ENCODE measurements at places on chromosomes 6 and 20.
A peak's percentile ranks its signal among the peaks of the same experiment; 100 is the strongest.

DNA sequence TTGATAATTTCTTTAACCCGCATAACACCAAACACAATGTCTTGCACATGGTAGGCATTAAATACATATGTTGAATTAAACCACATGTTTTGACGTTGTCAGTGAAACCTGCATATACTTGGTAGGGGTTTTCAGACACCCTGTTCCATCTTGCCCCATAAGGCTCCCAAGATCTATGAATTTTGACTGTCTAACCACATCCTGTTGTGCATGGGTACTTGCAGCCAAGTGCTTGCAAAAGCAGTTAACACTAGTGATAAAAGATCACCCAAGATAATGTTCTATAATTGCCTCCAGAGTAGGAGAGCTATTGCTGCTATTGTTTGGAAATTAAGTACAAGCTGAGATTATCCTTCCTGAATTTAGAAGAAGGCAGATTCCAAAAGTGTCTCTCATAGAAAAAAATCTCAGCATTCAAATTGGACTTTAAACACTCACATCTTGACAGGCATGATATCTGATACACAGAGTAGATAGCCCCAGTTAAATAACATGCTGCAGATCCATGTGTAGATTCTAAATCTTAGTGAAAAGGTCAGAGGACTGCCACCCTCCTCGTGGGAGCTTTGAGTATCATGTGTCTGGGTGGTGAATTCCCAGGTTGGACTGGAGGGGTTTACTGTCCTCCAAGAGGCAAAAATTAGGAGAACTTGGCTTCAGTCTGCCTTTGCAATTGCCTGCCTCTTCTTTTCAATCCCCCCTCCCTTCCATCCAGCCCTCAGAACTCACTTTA is 25.8 kb upstream of the CCN6 start:
- no peak for DNase-seq

- DNase-seq: no peak
Measured at GRCh38 chr6:37017606-37018197, 12.2 kb downstream of the FGD2 start.

DNA sequence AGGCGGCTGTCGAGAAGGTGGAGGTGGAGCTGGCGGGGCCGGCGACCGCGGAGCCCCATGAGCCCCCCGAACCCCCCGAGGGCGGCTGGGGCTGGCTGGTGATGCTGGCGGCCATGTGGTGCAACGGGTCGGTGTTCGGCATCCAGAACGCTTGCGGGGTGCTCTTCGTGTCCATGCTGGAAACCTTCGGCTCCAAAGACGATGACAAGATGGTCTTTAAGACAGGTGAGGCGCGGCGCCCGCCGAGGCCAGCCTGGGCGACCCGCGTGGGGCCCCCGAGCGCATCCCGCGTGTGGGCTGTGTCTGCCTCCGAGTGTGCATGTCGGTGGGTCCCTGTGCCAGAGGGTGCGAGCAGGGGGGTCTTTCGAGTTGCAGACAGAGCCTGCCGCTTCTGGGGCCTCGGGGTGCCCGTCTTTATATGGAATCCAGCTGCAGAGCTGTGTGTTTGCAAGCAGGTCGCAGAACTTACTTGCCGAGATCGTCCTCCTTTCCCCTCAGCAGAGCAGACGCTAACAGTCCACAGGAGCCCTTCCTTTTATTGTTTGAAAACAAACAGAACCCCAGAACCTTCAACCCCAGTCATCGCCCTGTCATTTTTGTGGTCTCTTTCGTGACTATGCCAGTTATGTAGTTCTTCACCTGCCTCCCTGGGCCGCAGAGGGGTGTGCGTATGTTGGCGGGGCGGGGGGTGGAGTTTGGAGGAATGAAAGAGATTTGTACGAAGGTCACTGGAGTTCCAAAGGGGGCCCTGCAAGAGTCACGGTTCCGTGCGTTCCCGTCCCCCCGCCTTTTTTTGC is 766 bp downstream of the SLC16A10 start:
- DNase-seq: no peak

GRCh38 chr6:46325561-46326530 is 155.1 kb upstream of the ENPP5 start:
- peak; percentile 61 for DNase-seq

- no peak for DNase-seq
Measured at GRCh38 chr6:36780442-36781177, 58.6 kb downstream of the CPNE5 start.

GRCh38 chr6:99588618-99589289 is 17.9 kb upstream of the PRDM13 start:
- no peak for DNase-seq

DNA sequence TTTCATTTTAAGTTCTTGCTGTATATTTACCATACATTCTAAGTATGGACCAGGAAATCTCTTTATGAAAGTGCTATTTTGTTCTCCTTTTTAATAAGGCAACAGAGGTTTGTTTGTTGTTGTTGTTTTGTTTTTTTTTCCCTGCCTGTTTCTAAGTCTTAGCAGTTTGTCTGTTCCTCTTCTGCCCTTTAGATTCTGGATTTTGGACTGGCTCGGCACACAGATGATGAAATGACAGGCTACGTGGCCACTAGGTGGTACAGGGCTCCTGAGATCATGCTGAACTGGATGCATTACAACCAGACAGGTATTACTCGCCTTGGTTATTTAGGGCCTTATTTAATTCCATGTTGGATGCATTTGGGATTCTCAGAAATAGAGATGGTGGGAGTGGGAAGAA is 48.0 kb downstream of the MAPK14 start:
- DNase-seq: no peak

DNA sequence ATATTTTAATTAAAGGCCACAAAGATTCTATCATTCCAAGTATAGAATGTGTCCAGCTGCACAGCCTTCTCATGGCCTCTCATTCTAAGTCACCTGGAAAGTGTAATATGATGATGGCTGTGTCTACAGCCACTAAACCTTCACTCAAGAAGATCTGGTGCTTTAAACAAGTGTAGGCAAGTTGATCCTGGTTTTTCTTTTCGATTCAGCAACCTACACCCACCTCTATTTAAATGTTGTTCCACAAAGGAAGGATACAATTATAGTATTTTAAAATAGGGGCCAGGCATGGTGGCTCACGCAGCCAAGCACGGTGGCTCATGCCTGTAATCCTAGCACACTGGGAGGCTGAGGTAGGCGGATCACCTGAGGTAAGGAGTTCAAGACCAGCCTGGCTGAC is 25.5 kb upstream of the DST start:
- DNase-seq: no peak

GRCh38 chr20:32429745-32430360 is 71.7 kb downstream of the ASXL1 start:
- no peak for DNase-seq

DNA sequence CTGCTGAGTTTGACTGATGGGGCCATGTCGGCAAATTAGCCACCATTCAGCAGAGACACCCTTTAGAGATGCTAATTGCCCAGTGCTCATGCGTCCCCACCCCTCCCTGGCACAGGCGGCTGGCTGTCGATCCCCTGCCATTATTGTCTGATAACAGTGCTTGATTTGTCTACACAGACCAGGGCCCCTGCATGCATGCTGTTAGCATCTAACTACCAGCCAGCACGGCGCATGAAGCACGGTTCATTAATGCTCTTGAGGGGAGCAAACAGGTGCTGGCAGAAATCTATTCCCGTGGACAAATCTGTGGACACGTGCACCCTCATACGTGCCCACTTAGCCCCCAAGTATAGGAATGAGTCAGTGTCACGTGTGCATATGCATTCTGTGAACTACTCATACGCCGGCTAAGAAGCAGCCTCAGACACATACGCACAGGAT is 32.2 kb downstream of the KCNB1 start:
- DNase-seq: no peak

- DNase-seq: no peak
Measured at GRCh38 chr6:118017301-118017848, 110.3 kb downstream of the SLC35F1 start.

DNA sequence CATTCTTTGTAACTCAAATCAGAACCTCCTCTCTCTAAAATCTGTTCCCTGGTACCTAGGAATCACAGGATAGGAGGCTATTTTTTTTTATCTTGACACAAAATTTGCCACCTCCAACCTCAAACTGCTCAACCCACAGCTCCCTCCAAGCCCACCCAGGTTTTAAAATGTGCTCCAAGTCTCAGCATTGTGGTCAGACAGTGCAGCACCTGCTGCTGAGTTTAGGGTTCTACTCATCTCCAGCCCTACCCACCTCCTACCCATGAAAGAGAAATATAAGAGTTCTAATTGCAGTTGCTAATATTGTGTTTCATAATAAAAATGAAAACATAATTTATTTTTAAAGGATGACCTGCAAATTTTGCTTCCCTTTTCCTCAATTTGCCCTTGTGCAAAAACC is 496.5 kb downstream of the MAFB start:
- no peak for DNase-seq

DNA sequence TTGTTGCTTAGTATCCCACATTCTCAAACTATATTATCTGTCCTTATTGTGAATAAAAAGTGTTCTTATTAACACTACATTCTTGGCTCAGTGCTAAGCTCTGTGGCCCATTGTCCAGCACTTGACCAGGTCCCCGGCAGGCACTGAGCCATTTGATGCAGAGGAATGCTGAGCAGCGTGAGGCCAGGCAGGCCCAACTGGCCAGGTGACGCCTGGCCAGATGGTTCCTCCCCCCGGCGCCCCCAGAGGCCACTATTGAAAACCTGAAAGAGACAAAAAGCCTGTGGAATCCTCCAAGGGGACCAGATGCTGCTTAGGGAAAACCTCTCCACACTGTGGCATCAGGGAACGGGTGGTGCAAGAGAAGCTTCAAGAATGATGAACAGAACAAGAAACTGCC is 597.5 kb upstream of the JAG1 start:
- no peak for DNase-seq

DNA sequence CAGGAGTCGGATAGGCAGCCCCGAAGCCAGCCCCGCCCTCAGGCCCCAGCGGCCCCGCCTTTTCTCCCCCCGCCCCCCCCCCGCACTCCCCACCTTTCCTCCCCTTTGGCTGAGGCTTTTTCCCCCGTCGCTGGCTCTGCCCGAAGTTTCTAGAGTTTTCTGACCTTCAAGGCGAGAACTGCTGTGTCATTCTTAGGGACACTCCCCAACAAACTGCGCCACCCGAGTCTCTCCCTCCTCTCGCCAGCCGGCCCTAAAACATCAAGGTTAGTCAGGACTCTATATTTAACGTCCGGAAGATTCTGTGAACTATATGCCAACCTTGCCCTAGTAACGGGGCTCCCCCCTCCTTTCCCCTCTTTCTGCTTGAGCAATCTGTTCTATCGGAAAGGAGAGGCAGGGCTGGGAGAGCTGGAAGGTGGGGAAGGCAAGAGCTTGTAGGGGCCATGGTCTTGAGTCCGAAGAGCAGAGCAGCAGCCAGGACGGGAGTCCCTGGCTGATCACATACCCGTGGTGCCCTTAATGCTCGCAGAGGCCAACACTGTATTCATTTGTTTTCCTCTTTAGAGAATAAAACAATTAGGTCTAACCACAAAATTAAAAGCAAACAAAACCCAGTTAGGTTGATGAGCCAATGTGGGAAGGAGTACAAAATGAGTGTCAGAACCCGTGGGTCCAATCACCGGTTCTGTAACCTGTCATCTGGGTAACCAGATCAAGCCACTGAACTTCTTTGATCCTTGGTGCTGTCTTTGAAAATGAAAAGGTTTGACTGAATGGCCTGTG is 5.3 kb upstream of the HSPA1B start:
- DNase-seq: no peak

DNA sequence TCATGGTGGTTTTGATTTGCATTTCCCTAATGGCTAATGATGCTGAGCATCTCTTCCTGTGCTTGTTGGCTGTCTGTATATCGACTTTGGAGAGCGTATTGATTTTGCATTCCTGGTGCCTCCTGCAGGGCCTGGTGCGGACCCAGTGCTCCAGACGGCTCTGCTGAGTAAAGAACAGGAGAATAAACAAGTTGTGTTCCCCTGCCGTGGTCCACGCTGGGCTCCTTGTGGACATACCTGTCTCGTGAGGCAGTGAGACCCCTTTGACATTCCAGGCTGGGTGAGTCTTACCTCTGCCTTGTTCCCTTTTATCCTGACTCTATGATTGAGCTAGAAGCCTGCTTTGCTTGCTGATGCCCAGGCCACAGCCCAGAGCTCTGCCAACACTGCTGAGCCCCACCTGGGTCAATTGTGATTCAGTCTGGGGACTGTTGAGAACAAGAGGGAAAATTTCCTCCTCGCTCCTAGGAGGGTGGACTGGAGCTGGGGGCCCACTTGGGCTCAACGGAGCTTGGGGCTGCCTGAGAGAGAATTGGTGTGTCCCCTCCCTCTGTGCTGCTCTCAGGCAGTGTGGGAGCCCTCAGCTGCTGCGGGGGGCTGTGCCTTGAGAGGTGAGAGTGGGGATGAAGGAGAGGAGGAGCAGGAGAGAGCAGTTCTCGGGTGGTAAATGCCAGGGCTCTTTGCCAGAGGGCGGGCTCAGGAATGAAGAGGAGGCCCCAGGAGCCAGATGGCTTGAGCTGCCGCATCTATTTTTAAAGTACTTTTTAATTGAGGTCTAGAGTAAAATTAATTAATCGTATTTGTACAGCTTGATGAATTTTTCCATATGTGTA is 43.7 kb upstream of the PMEPA1 start:
- DNase-seq: no peak

DNA sequence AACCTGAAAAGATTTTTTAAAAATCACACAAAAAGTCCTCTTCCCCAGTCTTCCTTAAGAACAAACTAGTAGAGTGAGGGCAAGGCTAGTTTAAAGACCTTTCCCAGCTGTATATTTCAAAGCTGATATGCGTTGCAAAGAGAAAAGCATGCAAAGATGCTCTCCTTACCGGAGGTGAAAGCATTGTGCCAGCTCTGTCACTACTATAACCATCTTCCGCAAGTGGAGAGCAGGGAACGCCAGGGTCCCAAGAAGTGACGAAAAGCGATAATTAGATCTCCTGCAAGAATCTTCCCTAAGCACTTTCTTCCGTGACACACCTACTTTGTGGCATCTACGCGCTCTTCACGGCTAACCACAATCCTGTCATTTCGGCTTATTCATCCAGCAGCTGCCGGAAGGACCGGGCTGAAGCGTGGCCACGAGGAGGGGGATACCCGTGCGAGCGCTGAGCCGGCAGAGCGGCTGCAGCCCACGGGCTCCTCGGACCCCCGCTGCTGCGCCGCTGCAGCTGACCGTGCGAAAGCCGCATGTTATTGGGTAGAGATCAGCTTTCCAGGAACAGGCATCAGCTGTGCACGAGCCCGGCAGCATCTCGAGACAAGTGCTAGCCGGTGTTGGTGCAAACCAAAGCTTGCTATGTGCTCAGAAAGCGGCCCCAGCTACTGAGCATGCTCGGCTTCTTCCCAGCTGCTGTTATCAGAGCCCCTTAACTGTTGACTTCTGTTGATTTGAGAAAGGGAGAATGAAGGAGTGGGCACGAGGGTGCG is 57.2 kb upstream of the ARHGAP18 start:
- no peak for DNase-seq

Data from epithelial cell of proximal tubule (primary cell).